ENCODE measurements at places on chromosomes 7 and 10.

GRCh38 chr7:22442187-22442881, 57.7 kb downstream of the STEAP1B start:
- no peak for DNase-seq

DNA sequence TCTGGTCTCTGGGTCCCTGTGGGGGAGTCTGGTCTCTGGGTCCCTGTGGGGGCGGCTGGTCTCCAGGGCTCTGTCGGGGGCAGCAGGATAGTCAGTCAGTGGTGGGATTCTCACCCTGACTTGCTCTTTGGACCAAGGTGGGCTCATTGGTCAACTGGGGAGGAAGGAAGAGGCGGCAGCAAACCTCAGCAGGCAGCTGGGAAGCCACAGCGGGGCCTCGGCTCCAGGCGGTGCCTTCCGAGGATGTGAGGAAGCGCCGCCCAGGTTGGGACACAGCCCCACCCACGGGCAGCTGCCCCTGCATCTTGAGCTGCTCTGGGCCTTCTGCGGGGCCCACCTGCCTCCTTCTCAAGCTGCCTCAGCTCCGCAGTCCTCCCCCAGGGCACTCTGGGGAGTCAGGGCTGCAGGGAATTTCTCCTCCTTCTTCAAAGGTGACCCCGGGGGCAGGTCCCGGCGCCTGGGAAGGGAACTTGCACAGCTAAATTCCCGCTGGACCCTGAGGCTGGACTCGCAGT, 20.4 kb upstream of the KNDC1 start:
- peak; percentile 68 for DNase-seq

DNA sequence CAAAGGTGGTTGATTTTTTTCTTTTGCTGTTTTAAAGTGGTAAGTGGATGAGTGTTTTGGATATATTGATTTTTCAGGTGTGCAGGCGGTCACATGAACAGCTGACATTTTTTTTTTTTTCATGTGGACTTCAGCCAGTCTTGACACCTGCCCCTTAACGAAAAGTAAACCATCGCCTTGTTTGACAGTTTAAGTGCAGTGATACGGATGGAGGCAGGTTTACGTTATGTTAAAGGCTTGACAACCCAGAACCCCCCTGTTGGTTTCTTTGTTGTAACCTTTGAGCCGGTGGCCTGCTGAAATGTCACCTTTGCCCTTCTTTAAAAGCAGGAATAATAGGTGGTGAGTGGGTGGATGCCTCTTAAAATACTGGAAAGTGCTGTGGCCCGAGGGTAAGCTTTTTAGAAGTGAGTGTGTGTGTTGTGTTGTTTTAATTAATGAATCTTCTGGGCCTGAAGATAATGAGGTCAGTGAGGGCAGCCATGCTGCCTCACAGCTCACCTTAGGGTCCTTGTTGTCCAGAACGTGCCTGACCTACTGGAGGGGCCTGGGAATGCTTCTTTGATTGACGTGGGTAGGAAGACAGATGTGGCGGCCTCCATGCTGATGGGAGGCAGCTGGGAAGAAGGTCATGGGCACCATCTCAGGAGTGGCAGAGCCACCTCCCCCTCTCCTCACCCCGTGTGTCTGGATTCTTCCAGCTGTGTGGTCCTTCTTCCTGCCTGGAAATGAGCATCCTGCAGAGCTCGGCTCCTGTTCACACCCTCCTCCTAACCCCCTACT, 69.8 kb downstream of the TCF7L2 start:
- DNase-seq, result no peak

- no peak for DNase-seq
These were observed 1087.1 kb upstream of the POT1 start for GRCh38 chr7:126016722-126017121.

DNA sequence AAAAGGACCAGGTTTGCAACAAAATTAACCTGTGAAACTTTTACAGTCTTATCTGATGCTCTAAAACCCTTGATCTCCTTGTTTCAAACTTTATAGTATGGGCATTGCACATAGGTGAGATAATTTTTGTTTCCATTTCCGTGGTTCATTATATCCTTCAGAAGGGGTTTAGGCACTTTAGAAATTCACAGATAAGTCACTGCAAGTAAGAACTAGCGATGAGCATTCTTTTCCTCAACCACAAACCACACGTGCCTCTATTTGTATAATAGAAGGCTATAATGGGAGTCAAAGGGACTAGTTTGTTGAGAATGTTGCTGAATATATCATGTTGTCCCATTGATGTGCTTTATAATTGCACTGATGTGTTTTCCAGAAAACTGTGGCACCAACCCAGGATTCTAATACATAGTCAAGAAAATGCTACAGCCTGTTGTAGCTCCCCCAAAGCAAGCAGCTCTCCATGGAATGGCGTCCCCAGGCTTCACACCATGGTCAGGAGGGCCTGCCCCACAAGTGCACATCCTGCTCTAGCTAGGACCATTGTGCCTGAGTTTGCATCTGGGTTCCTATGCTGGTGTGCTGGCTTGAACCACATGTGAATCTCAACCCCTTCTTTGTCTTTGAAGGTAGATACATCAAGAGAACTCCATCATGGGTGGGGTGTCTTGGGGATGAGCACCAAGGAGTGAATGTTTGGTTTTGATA, 14.0 kb upstream of the ATXN7L1 start:
- no peak for DNase-seq

DNA sequence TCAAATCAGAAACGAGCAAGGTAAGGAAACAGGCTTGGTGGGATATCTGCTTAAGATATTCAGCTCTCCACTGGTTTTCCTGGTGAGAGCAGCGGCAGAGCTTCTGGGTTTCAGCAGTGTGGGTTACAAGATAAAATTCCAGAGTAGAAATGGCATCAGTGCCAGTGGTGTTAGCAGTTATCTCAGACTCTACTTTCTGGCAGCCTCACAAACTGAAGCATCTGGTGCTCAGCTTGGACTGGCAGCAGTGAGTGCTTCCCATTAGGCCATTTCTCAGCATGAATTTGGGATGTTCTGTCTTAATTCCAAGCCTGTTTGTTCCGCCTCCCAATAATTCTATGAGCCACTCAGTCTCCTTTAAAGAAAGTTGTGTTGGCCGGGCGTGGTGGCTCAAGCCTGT, 6.9 kb upstream of the GSTO2 start:
- no peak for DNase-seq

- DNase-seq, result no peak
These were observed 705.1 kb downstream of the XPNPEP1 start for GRCh38 chr10:109218207-109218606.

- DNase-seq, result no peak
These were observed 18.1 kb downstream of the CDC123 start for GRCh38 chr10:12214093-12214492.

GRCh38 chr7:102916881-102917280, 4.1 kb downstream of the LRRC17 start:
- no peak for DNase-seq

- DNase-seq, result no peak
These were observed 133.1 kb downstream of the IQUB start for GRCh38 chr7:123401295-123401694.

DNA sequence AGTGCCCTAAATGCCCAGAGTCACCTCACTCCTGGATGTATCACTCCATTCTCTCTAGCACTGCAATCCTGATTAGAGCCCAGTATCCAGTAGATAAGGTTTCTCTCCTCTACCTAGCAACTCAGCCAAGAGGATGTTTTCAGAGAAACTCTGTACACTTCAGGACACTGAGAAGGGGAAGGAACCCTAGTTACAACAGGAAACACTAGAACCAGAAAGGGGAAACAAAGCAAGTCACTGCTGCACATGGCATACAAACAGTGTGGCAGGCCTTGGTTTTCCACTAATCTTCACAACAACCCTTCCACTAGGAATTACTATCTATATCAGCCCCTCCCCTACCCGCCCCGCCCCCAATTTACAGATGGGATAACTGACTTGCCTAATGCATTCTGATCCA, 1.6 kb downstream of the FAM204A start:
- DNase-seq, result no peak

GRCh38 chr7:98085674-98086073, 21.0 kb upstream of the LMTK2 start:
- DNase-seq, result no peak

DNA sequence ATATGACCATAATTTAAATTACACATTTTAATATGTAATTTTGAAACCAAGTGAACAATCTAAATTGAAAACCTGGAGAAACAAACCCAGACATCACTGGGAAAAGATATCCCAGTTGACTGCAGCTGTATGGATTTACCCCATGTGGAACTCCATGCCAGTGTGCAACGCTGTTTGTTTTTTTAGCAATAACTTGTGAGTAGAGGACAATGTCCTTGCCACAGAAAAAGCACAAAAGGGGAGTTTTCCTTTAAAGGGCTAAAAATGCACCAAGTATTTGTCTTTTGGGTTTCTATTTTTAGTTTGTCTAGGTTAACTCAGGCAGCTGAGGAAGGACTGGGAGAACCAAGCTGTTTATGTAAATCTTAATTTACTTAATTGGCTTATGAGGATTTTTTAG, 15.1 kb upstream of the COL17A1 start:
- no peak for DNase-seq

DNA sequence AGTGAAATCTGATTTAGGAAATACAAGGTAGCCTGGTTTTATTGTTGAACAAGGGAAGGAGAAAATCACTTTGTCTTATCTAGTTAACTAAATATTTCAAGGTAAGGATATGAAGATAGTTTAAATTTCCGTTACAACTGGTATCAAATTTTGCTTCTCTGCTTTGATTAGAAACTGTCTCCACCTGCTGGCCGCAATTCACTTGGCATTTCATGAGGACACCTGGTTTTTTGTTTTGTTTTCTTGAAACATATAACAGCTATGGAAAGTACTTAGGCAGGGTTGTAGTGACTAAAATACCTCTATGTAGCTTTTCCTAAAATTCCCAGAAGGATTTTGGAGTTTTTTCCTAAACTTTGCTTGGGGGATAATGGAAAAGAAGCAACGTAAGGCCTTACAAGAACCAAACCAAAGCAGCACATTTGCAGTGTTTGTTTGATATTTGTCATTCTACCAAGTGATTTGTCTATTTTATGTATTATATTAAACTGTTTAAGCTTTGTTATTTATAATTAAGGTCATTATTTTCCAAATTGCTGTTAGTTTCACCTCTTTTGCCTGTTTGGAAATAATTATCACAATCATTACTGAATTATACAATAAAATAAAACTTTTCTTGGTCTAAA, 73.6 kb downstream of the AHCYL2 start:
- DNase-seq, result no peak

GRCh38 chr7:30286749-30287148, 2.4 kb downstream of the ZNRF2 start:
- no peak for DNase-seq

GRCh38 chr7:82750007-82750406, 306.4 kb upstream of the CACNA2D1 start:
- no peak for DNase-seq

DNA sequence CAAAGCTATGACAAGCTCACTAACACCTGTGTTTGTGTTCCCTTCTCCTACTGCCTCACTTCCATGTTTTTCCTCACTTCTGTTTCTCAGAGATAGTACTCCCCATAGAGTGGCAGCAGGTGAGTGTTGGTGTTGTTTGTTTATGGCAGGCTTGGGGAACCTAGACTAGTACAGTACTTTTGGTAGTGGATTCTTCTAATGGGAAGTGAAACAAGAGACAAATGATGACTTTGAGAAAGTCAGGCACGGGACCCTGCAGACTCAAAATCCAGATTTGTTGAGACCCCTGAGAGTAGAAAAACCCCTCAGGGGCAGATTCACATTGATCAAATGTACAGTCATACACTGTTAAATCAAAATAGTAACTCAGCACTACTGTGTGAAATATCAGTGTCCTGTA, 6.4 kb upstream of the CFAP69 start:
- DNase-seq, result no peak

DNA sequence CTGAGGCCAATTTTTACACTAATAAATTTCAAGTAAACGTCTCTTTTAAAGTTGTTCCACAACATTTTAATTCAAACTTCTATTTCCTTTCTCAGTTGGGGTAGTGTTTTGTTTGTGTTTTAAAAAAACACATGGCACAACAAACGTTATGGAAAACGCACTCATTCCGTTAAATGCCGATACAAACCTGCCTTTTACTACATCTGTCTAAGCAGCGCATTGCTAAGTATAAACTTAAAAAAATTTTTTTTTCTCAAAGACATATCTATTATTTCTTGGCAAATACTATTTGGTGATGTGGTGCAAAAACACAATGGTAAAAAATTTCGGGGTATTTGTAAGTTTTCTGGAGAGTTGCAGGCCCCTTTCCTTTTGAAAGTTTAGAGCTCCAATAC, 1.4 kb downstream of the SKIDA1 start:
- no peak for DNase-seq

- no peak for DNase-seq
These were observed 382.7 kb downstream of the THSD7A start for GRCh38 chr7:11449316-11449715.

GRCh38 chr7:24573554-24574338, 494 bp downstream of the PALS2 start:
- peak; percentile 76 for DNase-seq

- no peak for DNase-seq
These were observed 32.1 kb downstream of the VSTM4 start for GRCh38 chr10:49083261-49083660.

GRCh38 chr7:36280840-36281812, 108.5 kb upstream of the ANLN start:
- DNase-seq, result no peak

GRCh38 chr7:45190406-45191165, 33.0 kb downstream of the RAMP3 start:
- peak; percentile 52 for DNase-seq

GRCh38 chr7:106178593-106179134, 66.6 kb upstream of the SYPL1 start:
- DNase-seq, result no peak

DNA sequence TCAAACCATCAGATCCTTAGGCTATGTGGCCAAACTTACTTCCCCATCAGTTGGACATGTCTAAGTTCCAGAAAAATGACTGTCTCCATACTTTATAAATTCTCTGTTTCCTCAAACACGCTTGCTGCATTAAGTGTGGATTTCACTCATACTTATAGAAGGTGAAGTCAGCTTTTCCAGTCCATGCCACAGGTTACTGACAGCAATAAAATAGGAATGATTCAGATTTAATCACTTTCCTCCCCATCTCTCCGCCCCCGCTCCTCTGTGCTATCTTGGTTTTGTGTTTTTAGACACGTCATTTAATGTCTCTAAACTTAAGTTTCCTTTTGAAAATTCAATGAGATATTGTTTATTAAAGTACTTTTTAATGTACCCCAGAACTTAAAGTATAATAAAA, 1098.0 kb upstream of the C7orf33 start:
- DNase-seq, result no peak

DNA sequence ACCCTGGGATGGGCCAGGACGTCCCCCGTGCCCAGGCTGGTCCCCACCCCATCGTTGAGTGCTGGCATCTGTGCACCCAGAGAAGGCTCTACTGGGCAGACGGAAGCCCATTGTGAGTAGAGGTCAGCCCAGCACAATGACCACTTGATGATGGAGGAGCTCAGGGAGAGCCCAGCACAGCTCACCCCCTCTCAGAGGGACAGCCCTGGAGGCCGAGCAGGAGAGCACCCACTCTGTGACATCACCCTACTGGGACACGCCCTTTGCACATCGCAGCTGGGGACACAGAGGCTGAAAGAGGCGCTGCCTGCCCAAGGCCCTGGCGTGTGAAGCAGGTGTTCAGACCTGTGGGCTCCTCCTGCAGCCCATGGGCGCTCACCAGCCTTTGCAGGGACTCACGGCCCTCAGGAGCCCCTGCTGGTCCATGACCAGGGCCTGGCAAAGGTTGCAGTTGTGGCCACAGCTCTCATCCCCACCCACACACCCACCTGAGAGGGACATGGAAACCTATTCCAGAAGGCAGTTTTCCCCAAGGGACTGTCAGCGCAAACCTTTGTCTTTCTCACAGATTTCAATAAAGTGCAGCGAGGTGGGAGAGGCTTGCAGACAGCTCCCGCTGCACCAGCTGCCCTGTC, 67.2 kb upstream of the PPP2R2D start:
- DNase-seq, result no peak

Measured in type B pancreatic cell (in vitro differentiated cells).